ENCODE measurements at places on chromosomes 13 and 19. TPM values are rescaled to one million over a fixed set of nuclear protein-coding genes. Genes with fewer than 3 reads are reported as not detected.

GRCh38 chr19:45153339-45154063 is 7.3 kb downstream of the NKPD1 start:
- DNase-seq: peak; percentile 57
- peaks cover 6% of the 10 kb centered on the region for H3K27me3 ChIP-seq
- H3K4me3 ChIP-seq: no peak overlapping the region
- peaks cover 21% of the 10 kb centered on the region for H3K4me1 ChIP-seq
- no peaks in the 10 kb centered on the region for H3K36me3 ChIP-seq

GRCh38 chr13:48404952-48405351 is 8.0 kb downstream of the LPAR6 start:
- H3K27ac ChIP-seq: peak overlapping the region; percentile 16
- no peaks in the 10 kb centered on the region for H3K36me3 ChIP-seq
- DNase-seq: no peak
- no peak overlapping the region for H3K4me3 ChIP-seq

- H3K4me3 ChIP-seq: peak overlapping the region; percentile 25
- peaks cover 17% of the 10 kb centered on the region for H3K4me1 ChIP-seq
- peak overlapping the region; percentile 79 for H3K27ac ChIP-seq
- no peaks in the 10 kb centered on the region for H3K27me3 ChIP-seq
These were observed 763 bp downstream of the POLD1 start for GRCh38 chr19:50384685-50385535.

GRCh38 chr13:41650706-41651105 is 193.4 kb downstream of the RGCC start:
- no peaks in the 10 kb centered on the region for H3K27me3 ChIP-seq
- no peaks in the 10 kb centered on the region for H3K36me3 ChIP-seq
- H3K4me1 ChIP-seq: peaks cover 4% of the 10 kb centered on the region
- H3K27ac ChIP-seq: no peak overlapping the region

- no peak overlapping the region for H3K27ac ChIP-seq
- H3K27me3 ChIP-seq: no peaks in the 10 kb centered on the region
- H3K4me3 ChIP-seq: no peak overlapping the region
- H3K36me3 ChIP-seq: no peaks in the 10 kb centered on the region
- no peaks in the 10 kb centered on the region for H3K4me1 ChIP-seq
These were observed 8.0 kb downstream of the CCDC194 start for GRCh38 chr19:17385878-17386611.

GRCh38 chr19:49409441-49410029 is 13.7 kb downstream of the PTH2 start:
- no peak for DNase-seq
- no peaks in the 10 kb centered on the region for H3K36me3 ChIP-seq
- H3K4me3 ChIP-seq: no peak overlapping the region
- no peak overlapping the region for H3K27ac ChIP-seq
- H3K27me3 ChIP-seq: no peaks in the 10 kb centered on the region

DNA sequence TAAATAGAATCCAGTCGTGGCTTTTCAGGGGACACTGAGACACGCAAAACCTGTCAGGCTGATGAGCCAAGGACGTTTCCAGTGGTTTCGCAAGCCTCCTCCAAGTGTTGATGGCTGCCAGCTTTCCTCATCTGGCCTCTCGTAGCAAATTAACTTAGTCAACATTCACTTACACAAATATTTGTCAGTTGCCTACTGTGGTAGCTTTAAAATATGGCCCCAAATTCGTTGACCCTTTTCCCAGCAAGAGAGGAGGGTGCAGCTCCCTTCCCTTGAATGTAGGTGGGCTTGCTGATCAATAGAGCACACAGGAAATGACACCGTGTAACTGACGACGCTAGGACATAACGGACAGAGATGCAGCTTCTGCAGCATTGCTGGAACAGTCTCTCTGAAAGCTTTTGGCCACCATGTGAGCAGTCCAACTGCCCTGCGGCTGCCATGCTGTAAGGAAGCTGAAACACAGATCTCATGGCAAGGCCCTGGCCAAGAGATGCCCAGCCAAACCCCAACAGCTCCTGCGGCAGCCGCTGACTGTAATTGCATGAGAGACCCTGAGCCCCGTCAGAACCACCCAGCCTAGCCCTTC is 5.5 kb upstream of the RANBP3 start:
- H3K27ac ChIP-seq: no peak overlapping the region
- DNase-seq: no peak
- no peaks in the 10 kb centered on the region for H3K36me3 ChIP-seq
- H3K4me3 ChIP-seq: no peak overlapping the region
- H3K4me1 ChIP-seq: peaks cover 17% of the 10 kb centered on the region
- H3K27me3 ChIP-seq: no peaks in the 10 kb centered on the region

GRCh38 chr13:20173116-20173746 is 12.4 kb upstream of the GJA3 start:
- H3K4me1 ChIP-seq: no peaks in the 10 kb centered on the region
- no peak overlapping the region for H3K4me3 ChIP-seq
- H3K36me3 ChIP-seq: no peaks in the 10 kb centered on the region
- no peaks in the 10 kb centered on the region for H3K27me3 ChIP-seq
- DNase-seq: no peak

The KCTD4 gene
- 0.11 TPM for total RNA-seq

The CEACAM16 gene
- total RNA-seq: not detected
